Muscle of leg (tissue), 16 donors: ENCODE measurements at places on chromosomes 2 and 18. TPM values are rescaled to one million over a fixed set of nuclear protein-coding genes. Genes with fewer than 3 reads are reported as not detected.

- DNase-seq, result no peak
Measured at GRCh38 chr2:38021589-38021988, 54.4 kb downstream of the CYP1B1 start.

HOXD9 gene
- total RNA-seq, result 0.75 TPM

GRCh38 chr2:85736456-85737355 lies 17.1 kb upstream of the ATOH8 start:
- DNase-seq, result no peak

ESPNL gene
- 2.9 TPM for total RNA-seq

GRCh38 chr18:76979111-76979751 lies 153.4 kb downstream of the MBP start:
- DNase-seq, result no peak

DNA sequence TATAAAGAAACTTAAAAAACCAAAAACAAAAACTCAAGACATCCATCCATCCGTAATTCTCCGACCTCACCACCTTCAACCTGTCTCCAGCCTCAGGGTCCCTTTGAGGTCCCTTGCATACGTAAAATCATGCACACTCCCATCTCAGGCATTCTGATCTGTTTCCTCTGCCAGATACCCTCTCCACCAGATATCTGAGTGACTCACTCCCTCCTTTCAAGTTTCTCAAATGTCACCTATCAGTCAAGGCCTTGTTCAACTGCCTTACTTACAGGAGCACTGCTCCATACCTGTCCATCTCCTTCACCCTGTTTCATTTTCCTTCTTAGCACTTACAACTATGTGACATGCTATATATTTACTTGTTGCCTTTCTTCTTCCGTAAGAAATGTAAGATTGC lies 369.3 kb downstream of the NBAS start:
- DNase-seq, result no peak

SCRN3 gene
- total RNA-seq, result 32.0 TPM

GRCh38 chr2:139439100-139439499 lies 658.9 kb upstream of the NXPH2 start:
- no peak for DNase-seq

DNA sequence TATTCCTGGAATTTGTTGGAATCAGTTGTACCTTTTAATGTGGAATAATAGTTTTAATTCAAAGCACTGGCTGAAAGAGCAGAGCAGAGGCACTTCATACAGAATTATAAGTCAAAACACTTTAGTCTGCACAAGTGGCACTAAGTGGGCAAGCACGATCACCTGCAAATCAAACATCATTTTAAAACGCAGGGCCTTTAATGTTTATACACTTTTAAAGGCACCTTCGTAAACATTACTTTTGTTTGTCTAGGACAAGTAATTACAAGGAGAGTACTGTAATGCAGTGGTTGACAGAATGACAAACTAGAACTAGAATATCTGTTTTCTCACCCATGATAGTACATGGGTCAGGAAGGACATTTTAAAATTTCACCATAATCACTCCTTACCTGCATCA lies 36.4 kb downstream of the LANCL1 start:
- no peak for DNase-seq

CHAC2 gene
- total RNA-seq, result 1.4 TPM

GRCh38 chr2:233728723-233729301 lies at the start of gene UGT1A3:
Gene UGT1A3 (plus strand): TSS chr2:233729042. CDS start chr2:233729127, 85 bp downstream.
- DNase-seq, result no peak

LAMA1 gene
- total RNA-seq, result 6.4 TPM

DNA sequence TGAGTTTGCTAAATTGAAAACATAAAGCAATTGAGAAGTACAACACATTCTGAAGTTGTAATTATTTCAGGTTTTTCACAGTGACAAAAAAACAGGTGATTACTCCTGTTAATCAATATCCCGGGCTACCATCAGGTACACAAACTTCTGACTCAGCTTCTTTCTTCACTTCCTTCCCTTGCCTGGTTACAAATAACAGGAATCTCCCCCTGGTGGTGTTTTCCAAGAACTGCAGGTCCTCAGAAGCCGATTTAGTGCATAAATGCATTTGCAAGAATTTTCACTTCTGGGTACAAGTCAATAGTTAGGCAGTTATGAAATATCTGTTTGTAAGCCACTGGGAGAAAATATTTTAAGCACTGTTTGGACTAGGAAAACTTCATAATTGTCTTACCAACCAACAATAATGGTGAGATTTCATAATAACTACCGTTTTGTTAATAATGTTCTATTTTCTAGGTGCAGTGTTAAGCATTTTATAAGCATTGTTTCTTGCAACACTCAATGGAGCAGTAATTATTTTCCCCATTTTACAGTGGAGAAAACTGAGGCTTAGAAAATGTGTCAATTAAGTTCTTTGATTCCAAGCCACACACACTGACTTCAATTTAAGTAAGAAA lies 12.4 kb upstream of the GMCL1 start:
- peak; percentile 93 for DNase-seq

NR4A2 gene
- 1.0 TPM for total RNA-seq

- no peak for DNase-seq
Measured at GRCh38 chr18:37084912-37085311, 256.0 kb downstream of the KIAA1328 start.

SERTAD2 gene
- total RNA-seq, result 11.0 TPM

- DNase-seq, result no peak
Measured at GRCh38 chr2:62215306-62216064, 19.6 kb downstream of the B3GNT2 start.

CBLN2 gene
- 0.44 TPM for total RNA-seq

GRCh38 chr2:112465382-112465781 lies 16.6 kb upstream of the TTL start:
- no peak for DNase-seq

- no peak for DNase-seq
Measured at GRCh38 chr2:54876764-54877163, 153.3 kb downstream of the EML6 start.

DNA sequence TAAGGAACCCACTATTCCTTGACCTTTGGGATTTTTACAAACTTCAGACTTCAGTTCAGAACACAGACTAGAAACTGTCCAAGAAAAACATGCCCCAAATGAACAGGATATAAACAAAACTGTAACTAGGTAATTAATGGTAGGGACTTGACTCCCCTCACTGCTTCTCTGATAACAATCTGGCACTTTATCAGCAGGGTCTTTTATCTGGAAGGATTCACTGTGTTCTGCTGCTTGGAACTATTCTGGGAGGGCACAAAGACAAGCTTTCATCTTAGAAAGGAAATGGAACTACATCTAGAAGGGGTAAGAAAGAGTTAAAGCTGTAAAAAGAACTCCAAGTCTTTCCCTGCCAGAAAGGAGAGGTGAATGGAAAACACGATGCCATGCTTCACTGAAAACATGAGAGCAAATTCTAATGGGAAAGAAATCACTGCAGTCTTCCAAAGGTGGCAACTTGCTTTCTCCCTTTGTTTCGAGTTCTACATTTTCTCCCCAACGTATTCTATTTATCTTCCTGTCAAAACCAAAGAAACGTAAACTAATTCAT lies 181.2 kb downstream of the THADA start:
- peak; percentile 47 for DNase-seq

ARHGEF33 gene
- 0.71 TPM for total RNA-seq

CNGA3 gene
- 0.40 TPM for total RNA-seq

CD207 gene
- total RNA-seq, result 0.13 TPM

- DNase-seq, result peak; percentile 88
Measured at GRCh38 chr2:217863883-217864282, 138.9 kb downstream of the TNS1 start.

FAM237A gene
- not detected for total RNA-seq
